ENCODE measurements at places on chromosomes 3 and 15.

DNA sequence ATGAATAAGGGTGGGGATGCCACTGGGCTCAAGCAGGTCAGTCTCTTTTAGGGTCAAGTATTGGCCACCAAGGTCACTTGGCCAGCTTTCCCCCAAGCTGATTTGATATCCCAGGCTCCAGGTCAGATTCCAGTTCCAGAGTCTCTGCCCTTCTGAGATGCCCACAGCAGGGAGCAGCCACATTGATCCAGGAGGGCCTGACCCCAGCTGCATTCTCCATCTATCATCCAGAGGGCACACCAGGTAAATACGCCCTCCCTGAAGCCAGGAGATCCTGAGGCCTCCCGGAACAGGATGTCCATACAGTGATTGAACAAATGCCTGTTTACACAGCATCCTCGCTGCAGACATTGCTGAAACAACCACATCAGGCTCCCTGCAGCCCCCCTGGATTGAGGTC is 264.6 kb upstream of the TLE3 start:
- DNase-seq = no peak

GRCh38 chr15:26065723-26066122 is 202.6 kb upstream of the ATP10A start:
- DNase-seq = no peak

DNA sequence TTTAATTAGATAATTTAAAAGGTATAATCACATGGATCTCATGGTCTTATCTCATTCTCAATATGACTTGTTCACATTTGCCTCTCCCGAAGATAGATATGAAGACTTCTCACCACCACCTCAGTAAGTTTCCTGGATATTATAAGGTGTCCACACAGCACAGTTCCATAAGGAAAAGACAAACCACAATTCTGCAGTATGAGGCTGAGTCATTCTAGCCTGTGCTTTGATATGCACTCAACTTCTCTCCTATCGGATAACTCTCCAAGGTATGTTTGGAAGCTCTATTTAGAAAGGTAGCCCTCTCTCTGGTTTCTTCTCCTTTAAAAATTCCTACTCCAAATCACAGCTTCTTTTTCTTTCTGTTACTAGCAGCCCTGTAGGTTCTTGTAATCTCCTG is 612.8 kb downstream of the ZPLD1 start:
- no peak for DNase-seq

GRCh38 chr3:141268306-141268705 is 36.7 kb downstream of the PXYLP1 start:
- DNase-seq = no peak

Measured in Right ventricle myocardium inferior (tissue), 1 donor.